ENCODE measurements at places on chromosomes 11 and 22.

- DNase-seq, result no peak
Measured at GRCh38 chr22:44406341-44407170, 91.5 kb downstream of the RTL6 start.

- no peak for DNase-seq
Measured at GRCh38 chr11:5252192-5252918, 2.2 kb downstream of the HBG2 start.

DNA sequence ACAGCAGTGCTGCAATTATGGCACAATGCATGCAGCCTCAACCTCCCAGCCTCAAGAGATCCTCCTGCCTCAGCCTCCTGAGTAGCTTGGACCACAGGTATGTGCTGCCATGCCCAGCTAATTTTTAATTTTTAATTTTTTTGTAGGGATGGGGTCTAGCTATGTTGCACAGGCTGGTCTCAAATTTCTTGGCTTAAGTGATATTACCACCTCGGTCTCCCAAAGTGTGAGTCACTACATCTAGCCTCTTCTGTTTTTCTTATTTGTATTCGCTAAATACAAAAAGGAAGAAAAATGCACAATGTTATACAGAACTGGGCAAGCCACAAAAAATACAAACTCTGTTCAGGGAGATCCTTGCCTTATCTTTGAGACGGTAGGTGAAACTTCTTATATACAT is 62.1 kb downstream of the DDI1 start:
- no peak for DNase-seq

GRCh38 chr11:64085906-64086257 is 50.2 kb downstream of the FLRT1 start:
- DNase-seq, result no peak

DNA sequence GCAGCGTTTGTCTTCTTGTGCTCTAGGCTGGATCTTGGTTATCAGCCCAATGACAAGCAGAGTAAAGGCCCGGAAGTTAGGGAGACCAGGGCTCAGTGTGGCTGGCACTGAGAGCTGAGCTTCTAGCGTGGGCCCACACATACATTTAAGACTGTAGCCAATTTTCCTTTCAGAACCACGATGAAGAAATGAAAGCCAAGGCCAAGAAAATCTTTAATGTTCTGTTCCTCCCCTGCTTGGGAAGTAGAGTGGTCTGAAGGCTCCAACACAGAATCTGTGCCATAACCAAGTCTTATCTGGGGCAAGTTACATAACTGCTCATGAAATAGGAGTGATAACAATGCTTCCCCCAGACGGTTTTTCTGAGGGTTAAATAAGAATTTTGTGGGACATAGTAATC is 4.7 kb upstream of the ST3GAL4 start:
- DNase-seq, result no peak

GRCh38 chr11:120058931-120059330 is 79.0 kb downstream of the TRIM29 start:
- no peak for DNase-seq

- DNase-seq, result no peak
Measured at GRCh38 chr22:45627489-45628233, 44.0 kb upstream of the ATXN10 start.

DNA sequence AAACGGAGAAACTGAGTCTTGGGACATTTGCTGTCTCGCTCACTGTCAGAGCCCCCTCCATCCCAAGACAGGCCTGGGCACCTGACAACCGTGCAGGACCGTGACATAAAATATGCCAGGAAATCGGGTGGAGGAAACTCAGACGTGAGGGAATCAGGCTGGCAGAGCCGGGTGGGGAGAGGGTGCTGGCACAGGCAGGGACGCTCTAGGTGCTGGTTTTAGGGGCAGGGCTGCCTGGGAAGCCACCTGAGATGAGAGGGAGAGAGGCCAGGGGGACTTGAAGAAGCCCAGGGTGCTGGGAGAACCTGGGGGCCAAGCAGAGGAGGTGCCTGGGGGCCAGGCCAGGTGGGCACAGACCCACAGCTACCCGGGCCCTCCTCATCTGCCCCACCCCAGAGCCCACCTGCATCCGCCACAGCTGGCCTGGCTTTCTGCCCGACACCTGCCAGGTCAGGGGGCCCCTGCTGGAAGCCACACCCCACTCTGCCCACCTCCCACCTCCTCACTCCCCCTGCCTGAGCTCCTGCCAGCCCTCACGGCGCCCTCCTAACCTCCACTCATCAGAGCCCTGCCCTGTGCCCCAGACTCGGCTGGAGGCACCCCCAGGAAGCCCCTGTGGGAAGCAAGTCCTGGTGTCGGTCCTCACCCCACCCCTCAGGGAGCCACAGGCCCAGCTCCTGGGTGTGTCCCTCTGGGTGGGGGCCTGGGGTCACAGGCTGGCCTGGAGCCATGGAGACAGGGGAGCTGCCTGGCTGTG is 27.3 kb upstream of the MUC5AC start:
- DNase-seq, result peak; percentile 43

DNA sequence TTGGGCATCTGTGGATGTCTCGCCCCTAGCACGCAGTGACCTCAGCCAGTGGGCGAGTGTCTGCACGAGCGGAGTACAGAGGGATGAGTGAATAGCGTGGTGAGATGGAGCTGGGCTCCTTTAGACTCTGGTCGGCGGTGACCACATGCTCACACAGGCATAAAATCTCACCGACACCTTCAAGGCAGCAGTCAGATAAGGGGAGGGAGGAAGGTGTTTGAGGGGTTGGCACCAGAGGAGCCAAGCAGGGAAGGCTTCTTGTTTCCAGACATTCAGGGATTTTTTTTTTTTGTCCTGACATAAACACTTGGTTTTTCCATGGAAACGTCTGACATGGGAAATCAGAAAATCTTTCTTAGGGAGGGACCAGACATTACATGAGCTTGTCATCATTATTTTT is 35.8 kb downstream of the GRIK4 start:
- DNase-seq, result no peak

DNA sequence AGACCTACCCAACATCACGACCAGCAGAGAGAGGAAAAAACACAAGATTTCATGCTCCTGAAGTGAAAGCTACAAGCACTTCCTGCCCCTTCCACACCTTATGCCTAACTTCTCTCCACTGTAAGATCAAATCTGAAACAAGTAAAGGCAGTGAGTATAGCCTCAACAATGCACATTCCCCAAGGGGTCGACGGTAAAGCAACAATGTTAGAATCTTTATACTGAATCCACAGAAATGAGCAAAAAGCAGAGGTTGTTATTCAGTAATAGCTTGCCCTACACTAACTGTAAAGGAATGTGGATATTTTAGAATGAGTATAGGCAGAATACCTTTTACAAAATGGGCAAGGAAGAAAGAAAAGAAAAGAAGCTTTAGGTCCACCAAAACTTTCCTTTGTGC is 15.6 kb downstream of the ARFGAP3 start:
- DNase-seq, result no peak

- no peak for DNase-seq
Measured at GRCh38 chr22:49966041-49966773, 5.6 kb downstream of the PIM3 start.

- DNase-seq, result peak; percentile 35
Measured at GRCh38 chr11:64341851-64342791, 2.1 kb downstream of the CCDC88B start.

DNA sequence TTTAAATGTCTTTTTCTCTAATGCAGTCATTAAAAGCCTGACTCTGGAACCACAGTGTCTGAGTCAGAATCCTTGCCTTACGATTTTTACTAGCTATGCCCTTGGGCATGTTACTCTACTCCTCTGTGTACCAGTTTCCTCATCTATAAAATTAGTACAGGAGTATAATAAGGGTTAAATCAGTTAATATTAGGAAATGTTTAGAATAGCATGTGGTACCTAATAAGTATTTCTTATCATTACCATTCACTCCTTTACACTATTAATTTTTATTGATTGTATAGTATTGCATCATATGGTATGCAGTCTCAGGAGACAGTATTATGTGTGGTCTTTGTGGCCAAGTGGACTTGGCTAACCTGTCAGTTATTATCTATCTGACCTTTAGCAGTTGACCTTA is 68.2 kb downstream of the METTL15 start:
- DNase-seq, result no peak

- no peak for DNase-seq
Measured at GRCh38 chr22:38087855-38088254, 3.9 kb upstream of the SLC16A8 start.

GRCh38 chr11:93100211-93100610 is 97.6 kb downstream of the SLC36A4 start:
- DNase-seq, result no peak

DNA sequence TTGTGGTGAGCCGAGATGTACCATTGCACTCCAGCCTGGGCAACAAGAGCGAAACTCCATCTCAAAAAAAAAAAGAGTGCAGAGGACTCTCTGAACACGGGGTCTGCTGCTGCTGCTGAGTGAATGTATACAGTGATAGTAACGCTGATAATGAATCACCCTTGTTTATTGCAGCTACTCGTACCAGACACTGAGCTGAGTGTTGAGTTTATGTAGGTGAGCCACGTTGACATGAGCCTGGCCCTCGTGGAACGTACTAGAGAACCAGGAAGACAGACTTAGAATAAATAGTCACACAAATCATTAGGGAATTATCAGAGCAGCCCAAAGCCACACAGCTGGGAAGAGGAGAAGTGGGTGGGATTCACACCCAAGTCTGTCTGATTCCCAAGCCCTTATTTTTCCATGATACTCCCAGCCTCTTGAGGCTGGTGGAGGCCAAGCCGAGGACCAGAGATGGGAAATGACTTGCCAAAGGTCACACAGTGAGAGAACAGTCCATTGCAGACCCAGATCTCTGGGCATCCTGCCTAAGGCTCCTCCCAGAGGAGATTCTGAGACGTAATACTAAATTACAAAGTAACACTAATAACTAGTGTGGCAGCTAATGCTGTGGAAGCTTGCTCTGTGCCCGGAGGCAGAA is 34.8 kb downstream of the MB start:
- no peak for DNase-seq

DNA sequence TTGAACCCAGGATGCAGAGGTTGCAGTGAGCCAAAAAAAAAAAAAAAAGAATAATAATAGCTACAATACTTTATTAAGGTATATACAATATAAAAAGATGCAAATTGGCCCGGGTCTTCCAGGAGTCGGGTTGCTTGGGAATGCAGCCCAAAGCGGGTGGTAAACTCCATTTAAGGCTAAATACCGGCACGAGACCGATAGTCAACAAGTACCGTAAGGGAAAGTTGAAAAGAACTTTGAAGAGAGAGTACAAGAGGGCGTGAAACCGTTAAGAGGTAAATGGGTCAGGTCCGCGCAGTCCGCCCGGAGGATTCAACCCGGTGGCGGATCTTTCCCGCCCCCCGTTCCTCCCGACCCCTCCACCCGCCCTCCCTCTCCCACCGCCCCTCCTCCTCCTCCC is 143.3 kb downstream of the DLG2 start:
- no peak for DNase-seq

DNA sequence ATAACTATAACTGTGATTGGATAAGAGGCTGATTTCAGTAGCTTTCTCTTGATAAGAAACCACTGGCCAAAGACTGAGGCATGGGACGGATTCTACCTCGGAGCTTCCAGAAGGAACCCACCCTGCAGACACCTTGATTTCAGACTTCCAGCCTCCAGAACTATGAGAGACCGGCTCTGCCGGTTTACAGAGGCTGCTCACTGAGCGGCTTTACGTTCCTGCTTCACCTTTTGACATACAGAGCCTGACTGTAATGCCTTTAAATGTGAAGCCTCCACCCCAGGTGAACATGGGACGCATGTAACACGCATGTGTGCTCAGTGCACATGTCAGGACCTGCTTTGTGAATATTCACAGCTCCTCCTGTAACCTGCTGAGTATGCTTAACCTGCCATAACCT is 361.5 kb downstream of the CTTN start:
- no peak for DNase-seq

GRCh38 chr11:121696931-121697670 is 244.3 kb upstream of the SORL1-AS1 start:
- DNase-seq, result peak; percentile 87

- no peak for DNase-seq
Measured at GRCh38 chr11:69473276-69473845, 8.1 kb upstream of the LINC01488 start.

DNA sequence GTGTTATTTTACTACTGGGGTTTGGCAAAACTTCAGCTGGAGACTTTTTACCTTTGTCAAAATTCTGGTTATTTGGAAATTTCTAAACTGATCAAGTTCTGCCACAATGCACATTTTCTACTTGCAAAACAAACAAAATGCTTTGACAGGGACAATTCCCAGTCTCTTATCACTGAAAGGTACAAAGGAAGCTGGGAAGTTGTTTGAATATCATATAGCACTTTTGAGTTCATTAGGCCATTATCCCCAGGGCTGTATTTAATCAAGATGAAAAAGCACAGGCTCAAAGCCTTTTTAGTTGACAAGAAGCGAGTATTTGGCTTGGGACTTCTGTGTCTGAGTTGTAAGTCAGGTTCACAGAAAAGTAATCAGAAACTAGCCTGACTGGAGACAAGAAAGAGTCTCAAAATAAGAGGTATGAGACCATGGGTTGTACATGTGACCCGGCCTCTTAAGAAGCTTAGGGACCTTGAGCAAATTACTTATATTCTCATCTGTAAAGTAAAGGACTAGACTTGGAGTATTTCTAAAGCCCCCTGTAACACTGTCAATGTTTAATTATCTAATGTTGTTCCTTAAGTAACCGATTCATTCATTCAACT is 2.9 kb upstream of the HORMAD2 start:
- DNase-seq, result no peak

- DNase-seq, result peak; percentile 23
Measured at GRCh38 chr11:74611369-74611861, 19.0 kb downstream of the POLD3 start.

DNA sequence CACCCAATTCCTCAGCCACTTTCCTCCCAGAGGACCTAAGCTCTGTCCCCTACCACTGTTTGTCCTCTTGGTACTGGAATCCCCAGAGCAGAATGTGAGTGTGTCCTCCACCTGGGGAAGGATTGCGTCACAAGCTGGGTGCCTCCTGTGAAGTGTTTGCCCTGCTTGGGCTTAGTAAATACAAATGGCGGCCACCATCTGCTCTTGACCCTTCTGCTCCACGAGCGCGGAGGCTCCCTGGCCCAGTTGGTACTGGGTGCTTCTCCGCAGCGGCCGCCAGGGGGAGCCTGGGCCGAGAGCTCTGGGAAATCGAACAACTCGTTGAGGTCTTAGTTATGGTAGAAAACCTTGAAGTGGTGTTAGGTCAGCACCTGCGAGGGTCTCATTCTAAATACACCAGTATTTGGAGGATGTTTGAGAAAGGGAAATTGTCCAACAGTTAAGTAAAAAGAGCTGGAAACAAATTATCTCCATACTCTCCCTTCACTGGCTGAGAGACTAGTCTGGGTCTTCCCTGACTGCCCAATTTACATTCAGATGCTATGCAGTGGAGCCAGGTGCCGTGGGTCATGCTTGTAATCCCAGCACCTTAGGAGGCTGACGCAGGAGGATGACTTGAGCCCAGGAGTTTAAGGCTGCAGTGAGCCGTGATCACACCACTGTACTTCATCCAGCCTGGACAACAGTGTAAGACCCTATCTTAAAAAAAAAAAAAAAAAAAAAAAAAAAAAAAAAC is 74.6 kb upstream of the TEAD1 start:
- peak; percentile 49 for DNase-seq

DNA sequence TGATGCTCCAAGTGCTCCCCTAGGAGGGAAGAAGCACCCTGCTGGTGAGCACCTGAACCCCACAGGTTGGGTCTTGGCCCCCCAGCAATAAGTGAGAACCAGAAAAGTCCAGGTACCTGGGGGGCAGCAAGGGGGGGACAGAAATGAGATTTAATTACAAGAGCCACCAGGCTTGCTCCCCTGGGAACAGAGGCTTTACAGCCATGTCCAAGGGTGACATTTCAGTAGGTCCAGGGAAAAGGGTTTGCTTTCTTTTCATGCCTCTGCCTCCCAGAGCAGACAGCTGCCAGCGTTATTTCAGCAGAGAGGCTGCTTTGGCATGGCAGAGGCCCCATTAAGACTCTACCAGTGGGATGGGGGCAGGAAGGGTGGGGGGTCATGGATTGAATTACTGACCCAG is 437.7 kb downstream of the BUD13 start:
- DNase-seq, result no peak

GRCh38 chr11:111378185-111378860 is 752 bp downstream of the POU2AF1 start:
- no peak for DNase-seq

Data from NCI-H1092 treated with DMSO at 0.1 percent for 48 hours (cell line).